ENCODE measurements at places on chromosomes 1 and 21. TPM values are rescaled to one million over a fixed set of nuclear protein-coding genes. Genes with fewer than 3 reads are reported as not detected.
A peak's percentile ranks its signal among the peaks of the same experiment; 100 is the strongest.

DNA sequence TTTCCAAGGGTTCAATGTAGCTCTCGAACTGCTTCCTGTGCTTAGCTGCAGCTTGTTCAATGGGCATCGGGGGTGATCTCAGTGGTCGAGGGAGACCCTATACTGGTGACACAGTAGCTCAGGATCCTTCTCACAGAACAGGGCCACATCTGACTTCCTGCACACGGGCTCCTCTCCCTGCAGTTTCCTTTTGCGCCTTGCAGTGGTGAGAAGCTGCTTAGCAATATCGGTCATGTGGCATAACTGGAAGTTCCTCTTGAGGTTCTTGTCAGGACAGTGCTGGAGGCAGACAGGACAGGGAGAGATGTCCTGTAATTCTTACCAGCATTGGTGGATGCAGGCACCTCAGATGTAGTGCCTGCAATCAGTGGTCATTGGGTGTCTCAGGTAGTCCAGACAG lies 140.5 kb upstream of the MAP1LC3C start:
- ATAC-seq: no peak

DNA sequence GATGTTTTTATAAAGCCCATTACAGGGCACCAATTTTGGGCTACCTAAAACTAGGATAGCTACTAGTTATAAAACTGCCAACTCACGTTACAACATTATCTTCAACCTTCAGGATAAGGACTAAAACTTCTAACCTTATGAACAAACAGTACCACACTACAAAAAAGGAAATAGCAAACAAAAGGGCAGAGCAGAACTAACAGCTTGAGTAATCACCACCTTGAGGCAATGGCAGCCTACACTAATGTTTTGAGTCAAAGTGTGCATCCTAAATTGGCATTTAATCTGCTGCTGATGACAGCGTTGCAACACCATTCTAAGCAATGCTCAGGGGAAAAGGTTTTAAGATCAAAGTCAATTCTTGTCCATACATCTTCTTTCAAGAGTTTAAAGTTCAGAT lies 27.2 kb downstream of the PTP4A2 start:
- ATAC-seq: no peak

The PGLYRP4 gene
- not detected for total RNA-seq

The LYPD8 gene
- not detected for total RNA-seq

DNA sequence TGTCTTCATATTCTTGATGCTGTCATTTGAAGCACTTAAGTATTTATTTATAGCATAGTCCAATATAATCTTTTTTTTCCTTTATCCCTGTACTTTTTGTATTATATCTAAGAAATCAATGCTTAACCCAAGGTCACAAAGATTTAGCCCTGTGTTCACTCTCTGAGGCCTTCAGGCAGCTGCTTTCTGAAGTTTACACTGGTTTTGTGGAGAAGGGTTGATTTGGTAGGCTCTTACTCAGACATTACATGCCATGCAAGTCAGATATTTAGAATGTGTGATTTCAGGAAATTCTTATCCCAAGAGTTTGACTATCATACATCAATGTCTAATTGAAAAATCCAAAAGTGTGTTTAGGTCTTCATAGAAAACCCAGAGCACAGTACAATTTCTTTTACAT lies 56.3 kb downstream of the PALMD start:
- ATAC-seq: no peak

The KRTAP21-2 gene
- not detected for total RNA-seq

GRCh38 chr21:26795412-26795805 lies 49.8 kb downstream of the ADAMTS1 start:
- no peak for ATAC-seq

The CADM3 gene
- 21.7 TPM for total RNA-seq

GRCh38 chr21:35861661-35862060 lies 198.7 kb downstream of the SETD4 start:
- no peak for ATAC-seq

DNA sequence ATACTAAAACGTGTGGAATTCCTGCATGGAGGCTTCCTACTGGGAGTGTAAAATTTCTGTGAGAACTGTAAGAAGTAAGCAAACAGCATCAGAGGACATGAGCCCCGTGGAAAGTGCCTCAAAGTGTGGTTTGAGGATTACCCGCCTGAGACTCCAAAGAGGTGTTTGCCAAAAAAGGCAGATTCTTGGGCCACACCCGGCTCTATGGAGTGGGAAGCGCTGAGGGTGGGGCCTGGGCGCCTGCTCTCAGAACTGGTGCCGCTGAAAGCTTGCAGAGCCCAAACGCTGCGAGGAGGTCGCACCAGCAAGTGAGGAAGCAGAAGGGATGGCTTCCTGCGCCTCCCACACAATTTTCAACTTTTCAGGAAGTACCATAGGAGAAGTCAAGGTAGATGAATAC lies 43.0 kb upstream of the PSEN2 start:
- peak; percentile 85 for ATAC-seq

DNA sequence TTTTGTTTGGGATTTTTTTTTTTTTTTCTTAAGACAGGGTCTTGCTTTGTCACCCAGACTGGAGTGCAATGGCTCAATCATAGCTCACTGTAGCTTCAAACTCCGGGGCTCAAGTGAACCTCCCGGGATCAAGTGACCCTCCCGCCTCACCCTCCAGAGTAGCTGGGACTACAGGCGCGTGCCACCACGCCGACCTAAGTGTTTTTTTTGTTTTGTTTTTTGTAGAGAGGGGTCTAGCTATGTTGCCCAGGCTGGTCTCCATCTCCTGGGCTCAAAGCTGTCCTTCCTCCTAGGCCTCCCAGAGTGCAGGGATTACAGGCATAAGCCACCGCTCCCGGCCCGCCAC lies 776 bp downstream of the HLCS start:
- peak; percentile 23 for ATAC-seq

The CD1E gene
- total RNA-seq: not detected

DNA sequence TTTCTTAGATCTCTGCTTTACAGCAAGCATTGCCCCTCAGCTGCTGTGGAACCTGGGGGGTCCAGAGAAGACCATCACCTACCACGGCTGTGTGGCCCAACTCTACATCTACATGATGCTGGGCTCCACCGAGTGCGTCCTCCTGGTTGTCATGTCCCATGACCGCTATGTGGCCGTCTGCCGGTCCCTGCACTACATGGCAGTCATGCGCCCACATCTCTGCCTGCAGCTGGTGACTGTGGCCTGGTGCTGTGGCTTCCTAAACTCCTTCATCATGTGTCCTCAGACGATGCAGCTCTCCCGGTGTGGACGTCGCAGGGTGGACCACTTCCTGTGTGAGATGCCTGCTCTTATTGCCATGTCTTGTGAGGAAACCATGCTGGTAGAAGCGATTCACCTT lies 33.4 kb upstream of the OR2B11 start:
- no peak for ATAC-seq

The KIAA0040 gene
- total RNA-seq: 46.7 TPM

DNA sequence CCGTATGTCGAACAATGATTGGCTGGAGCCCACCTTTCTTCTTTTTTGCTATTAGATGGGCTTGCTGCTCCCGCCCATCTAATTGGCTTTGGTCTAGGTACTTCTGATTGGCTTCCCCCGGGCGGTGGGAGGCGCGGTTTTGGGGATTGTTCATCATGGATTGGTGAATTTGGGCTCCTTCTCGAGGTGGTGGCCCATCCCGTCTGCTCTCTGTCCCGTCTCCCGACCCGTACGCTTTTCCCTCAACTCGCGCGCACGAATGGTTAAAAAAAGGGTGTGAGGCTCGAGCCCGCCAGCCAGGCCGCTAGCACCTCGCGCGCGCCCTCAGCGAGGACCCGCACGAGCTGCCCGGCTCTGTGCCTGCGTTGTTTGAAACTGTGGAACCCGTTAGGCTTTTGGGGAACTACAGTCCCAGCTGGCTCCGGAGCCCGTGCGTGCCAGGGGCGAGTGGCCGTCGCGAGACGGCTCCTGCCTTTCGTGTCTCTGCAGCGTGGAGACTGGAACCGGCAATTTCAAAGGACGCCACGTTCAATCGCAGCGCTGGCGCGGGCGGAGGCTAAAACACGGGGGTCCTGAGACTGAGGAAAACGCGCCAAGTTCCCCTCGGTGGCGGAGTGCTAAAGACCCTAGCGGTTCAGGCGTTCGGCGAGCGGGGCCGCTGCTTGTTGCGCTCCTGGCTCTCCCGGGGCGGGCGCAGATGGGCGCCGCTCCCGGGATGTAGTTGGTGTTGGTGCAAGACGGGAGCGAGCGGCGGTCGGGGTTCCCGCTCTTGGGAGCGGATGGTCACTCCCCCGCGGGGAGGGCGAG lies at the start of gene USP1:
USP1 (plus strand) TSS at position 584 of the 807 bp plus-strand sequence. CDS start 2,819 bp downstream, outside the sequence.
- ATAC-seq: peak; percentile 93

Data from gastroesophageal sphincter (tissue), 4 donors.